ENCODE measurements at places on chromosomes 16 and 17. TPM values are rescaled to one million over a fixed set of nuclear protein-coding genes. Genes with fewer than 3 reads are reported as not detected.

SRL gene
- total RNA-seq, result not detected

GRCh38 chr16:27083861-27084261 is 17.1 kb downstream of the C16orf82 start:
- no peak for DNase-seq

TAF15 gene
- 274 TPM for total RNA-seq

DNA sequence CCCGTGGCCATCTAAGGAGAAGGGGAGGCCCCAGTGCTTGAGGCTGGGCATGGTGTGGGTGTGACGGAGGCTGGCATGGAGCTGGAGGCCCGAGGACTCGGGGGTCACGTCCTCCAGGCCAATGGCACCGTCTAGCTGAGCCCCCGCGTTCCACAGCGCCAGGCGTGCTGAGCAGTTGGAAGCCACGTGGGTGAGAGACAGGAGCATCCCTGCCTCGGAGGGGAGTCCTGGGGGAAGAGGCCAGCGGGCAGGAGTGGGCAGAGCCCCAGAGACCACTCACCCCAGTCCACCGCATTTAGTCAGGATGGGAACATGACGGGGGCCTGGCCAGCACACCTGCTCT is 78.8 kb downstream of the RMI2 start:
- DNase-seq, result no peak

- no peak for DNase-seq
Measured at GRCh38 chr17:79083191-79083971, 8.8 kb downstream of the ENGASE start.

- DNase-seq, result no peak
Measured at GRCh38 chr16:64853551-64853950, 268.3 kb downstream of the CDH11 start.

GRCh38 chr16:68332411-68333121 is 21.7 kb downstream of the PRMT7 start:
- DNase-seq, result no peak

DNA sequence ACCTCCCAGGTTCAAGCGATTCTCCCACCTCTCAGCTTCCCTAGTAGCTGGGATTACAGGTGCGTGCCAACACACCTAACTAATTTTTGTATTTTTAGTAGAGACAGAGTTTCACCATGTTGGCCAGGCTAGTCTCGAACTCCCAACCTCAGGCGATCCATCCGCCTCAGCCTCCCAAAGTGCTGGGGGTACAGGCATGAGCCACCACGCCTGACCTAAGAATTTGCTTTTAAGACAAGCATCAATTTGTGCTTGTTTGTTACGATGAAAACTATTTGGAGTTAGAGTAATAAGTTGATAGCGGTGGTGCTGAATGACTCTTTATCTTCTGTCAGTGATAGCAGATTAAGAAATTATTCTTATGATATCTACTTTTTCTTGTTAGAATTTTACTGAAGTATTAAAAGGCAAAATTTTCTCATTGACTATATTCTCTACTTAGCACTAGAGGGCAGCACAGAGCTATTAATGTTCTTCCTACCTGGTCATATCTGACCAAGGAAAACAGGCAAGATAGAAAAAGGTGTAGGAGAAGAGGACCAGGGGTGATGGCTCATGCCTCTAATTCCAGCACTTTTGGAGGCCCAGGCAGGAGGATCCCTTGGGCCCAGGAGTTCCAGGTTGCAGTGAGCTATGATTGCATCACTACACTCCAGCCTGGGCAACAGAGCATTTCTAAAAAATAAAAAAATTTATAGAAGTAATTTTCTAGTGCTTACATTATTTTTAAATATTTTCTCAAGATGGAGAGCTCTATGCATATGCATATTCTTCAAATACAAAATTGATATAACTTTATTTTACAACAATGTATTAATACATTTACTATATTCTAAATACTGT is 24.5 kb downstream of the STXBP4 start:
- DNase-seq, result no peak

- DNase-seq, result peak; percentile 59
Measured at GRCh38 chr17:76266244-76266938, 1.2 kb downstream of the UBALD2 start.

RNF112 gene
- 0.18 TPM for total RNA-seq

GRCh38 chr17:8532021-8532420 is 96.3 kb downstream of the NDEL1 start:
- no peak for DNase-seq

DNA sequence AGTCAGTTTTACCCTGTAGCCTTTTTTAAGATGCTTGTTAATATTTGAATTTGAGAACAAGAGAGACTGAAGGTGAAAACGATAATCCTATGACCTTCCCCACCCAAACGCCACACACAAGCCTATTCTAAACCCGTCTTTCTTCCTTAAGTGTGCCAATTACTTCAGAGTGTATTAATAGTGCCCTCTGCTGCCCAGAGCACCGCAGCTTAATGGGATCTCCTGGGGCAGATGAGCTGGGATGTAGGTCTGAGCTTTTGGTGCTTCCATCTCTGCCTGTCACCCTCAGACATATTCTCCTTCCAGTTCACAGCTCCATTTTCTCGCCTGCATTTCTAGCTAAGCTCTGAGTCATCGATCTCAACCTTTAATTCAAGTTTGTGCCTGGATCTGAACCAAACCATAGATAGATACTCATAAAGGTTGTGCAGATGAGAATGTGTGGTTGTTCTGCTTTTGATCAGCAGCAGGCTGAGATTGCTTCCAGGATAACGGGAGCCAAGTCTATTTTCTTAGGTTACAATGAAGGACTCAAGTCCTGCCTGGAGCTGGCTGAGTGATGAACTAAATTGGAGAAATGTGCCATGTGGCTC is 46.4 kb upstream of the CDH13 start:
- peak; percentile 3 for DNase-seq

GRCh38 chr17:16886655-16887322 is 85.1 kb downstream of the TNFRSF13B start:
- no peak for DNase-seq

KRT12 gene
- total RNA-seq, result not detected

KRTAP9-4 gene
- total RNA-seq, result not detected

BCL7C gene
- 31.7 TPM for total RNA-seq

DNA sequence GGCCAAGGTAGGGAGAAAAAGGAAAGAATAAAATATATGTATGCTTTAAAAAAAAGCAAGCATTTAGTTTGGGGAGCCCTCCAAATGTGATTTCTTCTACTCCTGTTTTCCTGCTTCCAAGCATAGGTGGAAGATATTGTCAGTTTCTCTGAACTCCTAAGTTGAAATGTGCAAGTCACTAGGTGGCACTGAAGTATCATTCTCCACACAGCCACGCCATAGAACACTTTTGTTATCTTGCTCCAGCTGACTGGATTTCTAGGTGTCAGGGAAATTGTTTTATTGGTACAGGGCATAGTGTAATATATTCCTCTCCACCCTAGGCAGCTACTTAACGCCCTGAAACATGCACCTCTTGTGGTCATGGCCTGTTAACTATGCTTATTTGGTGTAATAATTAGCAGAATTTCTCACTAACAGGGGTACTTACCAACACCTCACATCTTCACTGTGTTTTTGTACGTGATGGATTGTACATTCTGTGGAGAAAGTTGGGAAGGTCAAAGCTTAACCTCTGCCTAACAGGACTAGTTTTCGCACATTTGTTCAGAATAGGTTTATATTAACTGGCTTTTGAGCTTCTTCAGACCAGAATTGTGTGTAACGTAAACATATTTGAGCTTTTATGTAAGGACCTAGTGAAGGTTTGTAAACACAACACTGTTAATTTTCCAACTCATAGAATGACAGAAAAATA is 69.3 kb downstream of the FTO start:
- no peak for DNase-seq

GRCh38 chr16:49883076-49884014 is 27.4 kb upstream of the ZNF423 start:
- DNase-seq, result no peak

GRCh38 chr17:67022451-67022810 is 21.9 kb upstream of the CACNG1 start:
- DNase-seq, result no peak

MYH1 gene
- total RNA-seq, result not detected

TVP23A gene
- total RNA-seq, result not detected

DNA sequence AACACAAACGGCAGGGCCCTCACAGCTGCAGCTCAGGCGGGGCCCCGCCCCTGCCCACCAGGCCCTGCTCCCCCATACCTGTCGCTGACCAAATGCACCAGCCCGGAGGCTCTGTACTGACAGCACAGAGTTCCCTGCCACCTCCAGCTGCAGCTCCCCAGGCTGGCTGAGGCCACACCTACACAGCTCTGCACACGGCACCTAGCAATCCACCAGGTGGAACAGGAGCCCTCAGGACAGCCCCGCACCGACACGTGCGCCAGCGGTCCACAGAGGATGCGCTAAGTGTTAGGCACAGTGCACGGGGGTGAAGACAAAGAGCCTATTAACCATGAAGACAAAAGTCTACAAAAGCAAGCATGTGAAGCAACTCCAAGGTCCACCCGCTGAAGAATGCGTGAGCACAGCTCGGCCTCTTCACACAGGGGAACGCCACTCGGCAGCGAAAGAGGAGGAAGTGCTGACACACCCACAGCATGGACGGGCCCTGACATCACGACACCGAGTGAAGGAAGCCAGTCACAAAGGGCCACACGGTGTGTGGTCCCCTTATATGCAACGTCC is 5.4 kb downstream of the ZCCHC14 start:
- DNase-seq, result no peak

- DNase-seq, result no peak
Measured at GRCh38 chr17:13540546-13540945, 61.2 kb downstream of the HS3ST3A1 start.

CD19 gene
- total RNA-seq, result not detected

DNA sequence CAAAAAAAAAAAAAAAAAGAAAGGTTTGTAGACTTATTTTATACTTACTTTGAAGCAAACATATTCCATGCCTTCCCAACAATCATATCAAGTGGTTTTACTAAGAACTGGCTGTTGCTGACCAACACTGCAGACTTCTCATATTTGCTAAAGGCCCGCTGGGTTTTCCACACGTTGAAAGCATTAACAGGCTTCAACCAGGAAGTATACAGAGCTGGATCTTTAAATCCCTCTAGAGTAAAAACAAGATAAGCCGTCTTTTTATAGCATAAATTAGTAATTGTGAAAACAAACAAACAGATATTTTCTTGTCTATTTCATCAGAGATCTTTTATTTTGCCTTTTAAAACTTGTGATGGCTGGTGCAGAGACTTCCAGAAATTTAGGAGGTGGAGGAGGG is 29.1 kb downstream of the TUBD1 start:
- no peak for DNase-seq

DNA sequence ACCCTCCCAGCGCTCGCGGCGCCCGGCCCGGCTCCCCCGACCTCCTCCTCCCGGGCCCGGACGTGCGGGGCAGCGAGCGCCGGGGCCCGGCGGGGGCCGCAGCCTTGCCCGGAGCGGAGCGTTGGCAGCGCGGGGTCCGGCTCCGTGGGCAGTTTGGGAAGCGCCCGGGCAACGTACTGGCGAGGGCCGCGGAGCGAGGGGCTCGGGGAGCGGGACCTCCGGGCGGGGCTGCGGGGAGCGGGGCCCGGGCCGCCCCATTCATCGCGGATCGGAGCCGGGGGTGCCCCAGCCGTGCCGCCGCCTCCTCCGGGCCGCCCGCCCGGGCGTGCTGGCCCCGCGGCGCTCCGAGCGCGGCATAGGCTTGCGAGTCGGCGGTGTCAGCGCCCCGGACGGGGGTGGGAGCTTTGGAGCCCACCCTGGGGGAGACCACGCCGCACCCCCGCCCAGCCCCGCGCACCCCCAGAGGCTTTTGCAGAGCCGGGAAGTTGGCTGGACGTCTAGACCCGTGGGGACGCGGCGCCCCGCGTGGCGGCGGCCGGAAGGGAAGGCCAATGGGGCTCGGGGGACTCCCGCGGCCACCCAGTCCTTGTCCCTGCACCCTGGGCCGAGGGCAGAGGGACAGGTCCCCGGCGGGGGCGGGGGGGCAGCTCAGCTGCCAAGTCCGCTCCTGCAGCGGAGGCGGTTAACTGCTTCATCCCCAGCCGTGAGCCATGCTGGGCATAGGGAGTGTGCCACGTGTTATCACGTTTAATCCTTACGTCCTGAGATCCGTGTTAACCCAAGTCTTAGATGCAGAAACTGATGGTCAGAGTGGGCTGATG is 852 bp downstream of the ZNF469 start:
- DNase-seq, result no peak

GRCh38 chr17:46977348-46977747 is 1.7 kb downstream of the RPRML start:
- no peak for DNase-seq

DNA sequence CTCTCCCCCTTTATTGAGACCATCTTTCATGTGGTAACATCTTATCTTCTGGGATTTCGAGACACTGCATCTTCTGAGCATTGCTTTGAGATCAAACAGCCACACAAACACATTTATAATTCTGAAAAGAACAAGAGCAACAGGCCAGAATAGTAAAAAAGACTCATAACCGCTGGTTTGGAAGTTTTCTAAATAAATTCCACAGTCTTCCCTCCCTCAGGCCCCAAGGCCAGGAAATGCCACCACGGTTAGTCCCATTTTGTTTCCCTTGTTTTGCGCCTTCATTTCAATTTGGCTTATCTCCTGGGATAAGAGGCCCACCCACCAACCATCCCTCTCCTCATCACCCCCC is 25.3 kb downstream of the LITAF start:
- no peak for DNase-seq

IRX5 gene
- not detected for total RNA-seq

- no peak for DNase-seq
Measured at GRCh38 chr16:35516551-35516950, 2057.1 kb downstream of the TP53TG3F start.

- peak; percentile 75 for DNase-seq
Measured at GRCh38 chr16:23948949-23949411, 113.2 kb downstream of the PRKCB start.

- no peak for DNase-seq
Measured at GRCh38 chr17:4270736-4271135, 7.0 kb upstream of the ANKFY1 start.

KRTAP17-1 gene
- total RNA-seq, result not detected

DNA sequence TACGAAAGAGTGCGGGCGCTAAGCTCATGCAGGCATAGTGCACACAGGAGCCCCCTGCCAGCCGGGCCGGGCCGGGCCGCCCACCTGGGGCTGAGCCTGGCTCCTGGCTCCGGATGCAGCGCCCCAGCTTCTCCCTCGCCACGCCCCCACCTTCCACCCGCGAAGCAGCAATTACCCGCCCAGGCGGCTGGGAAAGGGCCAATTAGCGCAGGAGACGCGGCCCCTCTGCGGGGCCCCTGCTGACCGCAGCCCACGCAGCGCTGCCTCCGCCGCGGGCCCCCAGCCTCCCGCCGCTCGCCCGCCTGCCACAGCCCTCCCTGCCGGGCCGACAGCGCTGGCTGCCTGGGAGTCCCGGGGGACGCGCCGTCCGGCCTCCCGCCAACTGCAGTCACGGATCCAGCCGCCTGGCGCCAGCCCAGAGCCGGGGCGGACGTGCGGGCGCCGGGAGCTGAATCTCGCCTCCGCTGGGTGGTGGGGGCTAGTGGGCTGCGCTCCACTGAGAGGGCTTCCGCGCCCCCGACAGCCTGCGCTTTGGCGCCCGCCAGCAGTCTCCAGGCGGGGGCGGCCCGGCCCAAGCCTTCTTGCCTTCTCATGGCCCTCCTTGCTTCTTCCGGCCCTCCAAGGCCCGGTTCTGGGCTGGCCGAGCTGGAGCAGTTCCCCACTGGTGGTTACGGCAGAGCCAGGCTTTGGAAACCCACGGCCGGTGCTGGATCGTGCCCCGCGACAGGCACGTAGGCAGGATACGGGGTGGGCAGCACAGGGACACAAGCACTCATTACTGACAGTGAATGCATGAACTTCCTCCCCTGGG is 14.9 kb upstream of the CBFB start:
- DNase-seq, result peak; percentile 58

ARL5C gene
- total RNA-seq, result not detected
